ENCODE measurements at places on chromosomes 7 and 10.

GRCh38 chr10:117274509-117274908 lies 33.6 kb downstream of the SLC18A2 start:
- no peaks in the 10 kb centered on the region for H3K27me3 ChIP-seq
- no peak for DNase-seq
- no peaks in the 10 kb centered on the region for H3K4me1 ChIP-seq
- H3K36me3 ChIP-seq, result no peaks in the 10 kb centered on the region
- no peak overlapping the region for H3K4me3 ChIP-seq

DNA sequence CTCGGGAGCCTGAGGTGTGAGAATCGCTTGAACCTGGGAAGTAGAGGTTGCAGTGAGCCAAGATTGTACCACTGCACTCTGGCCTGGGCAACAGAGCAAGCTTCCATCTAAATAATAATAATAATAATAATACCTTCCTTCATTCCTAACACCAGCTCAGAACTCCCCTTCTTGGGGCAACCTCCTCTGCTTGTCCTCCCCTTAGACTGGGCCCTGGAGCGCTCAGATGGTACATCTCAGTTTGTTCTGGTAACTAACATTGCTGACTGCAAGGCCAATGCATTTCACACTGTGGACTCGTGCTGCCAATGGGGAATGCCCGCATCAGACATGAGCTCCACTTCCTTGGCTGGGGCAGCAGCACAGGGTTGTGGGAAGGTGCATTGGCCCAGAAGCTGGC lies 77.6 kb downstream of the C10orf105 start:
- H3K36me3 ChIP-seq, result no peaks in the 10 kb centered on the region
- DNase-seq, result no peak
- peaks cover 2% of the 10 kb centered on the region for H3K27me3 ChIP-seq
- no peak overlapping the region for H3K4me3 ChIP-seq
- H3K4me1 ChIP-seq, result peaks cover 29% of the 10 kb centered on the region
- H3K27ac ChIP-seq, result no peak overlapping the region

GRCh38 chr7:69871886-69872569 lies 273.8 kb downstream of the AUTS2 start:
- no peak for DNase-seq
- no peak overlapping the region for H3K27ac ChIP-seq
- H3K27me3 ChIP-seq, result no peaks in the 10 kb centered on the region
- H3K4me3 ChIP-seq, result no peak overlapping the region
- no peaks in the 10 kb centered on the region for H3K36me3 ChIP-seq

- no peak overlapping the region for H3K27ac ChIP-seq
- no peak overlapping the region for H3K4me3 ChIP-seq
- H3K4me1 ChIP-seq, result no peaks in the 10 kb centered on the region
- DNase-seq, result no peak
- H3K27me3 ChIP-seq, result no peaks in the 10 kb centered on the region
- no peaks in the 10 kb centered on the region for H3K36me3 ChIP-seq
Observed at GRCh38 chr10:98201760-98202159, 66.2 kb downstream of the LOXL4 start.

Measured in muscle of leg (tissue), 16 donors.